ENCODE measurements at places on chromosomes 16 and 17.

- no peak for DNase-seq
Observed at GRCh38 chr16:82361885-82362284, 191.9 kb upstream of the MPHOSPH6 start.

DNA sequence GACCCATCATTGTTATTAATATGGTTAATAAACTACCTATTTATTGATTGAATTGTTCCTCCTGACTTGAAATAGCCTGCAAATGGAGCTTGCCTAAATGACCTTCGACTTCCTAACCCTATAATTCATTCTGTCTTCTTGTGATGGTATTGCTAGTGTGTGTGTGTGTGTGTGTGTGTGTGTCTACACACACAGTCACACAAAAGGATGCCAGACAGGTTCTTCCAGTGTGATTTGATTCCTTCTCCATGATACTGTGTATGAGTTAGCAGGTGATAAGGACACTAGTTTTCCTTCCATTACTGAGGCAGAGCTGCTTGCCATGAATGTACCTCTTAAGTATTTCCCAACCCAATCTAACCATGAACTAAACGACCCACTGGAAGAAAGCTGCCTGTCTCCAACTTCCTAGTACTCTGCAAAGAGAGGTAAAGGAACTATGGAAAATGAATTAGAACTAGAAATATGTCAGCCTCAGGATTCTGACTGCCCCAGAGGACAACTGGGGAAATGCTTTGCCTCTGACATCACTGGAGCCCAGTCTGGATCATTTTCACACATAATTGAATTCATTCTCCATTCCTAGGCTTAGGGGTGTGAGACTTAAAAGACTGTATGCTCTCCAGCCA, 3.5 kb upstream of the CDC6 start:
- DNase-seq, result no peak

- no peak for DNase-seq
Observed at GRCh38 chr16:80323187-80323807, 217.5 kb upstream of the DYNLRB2 start.

DNA sequence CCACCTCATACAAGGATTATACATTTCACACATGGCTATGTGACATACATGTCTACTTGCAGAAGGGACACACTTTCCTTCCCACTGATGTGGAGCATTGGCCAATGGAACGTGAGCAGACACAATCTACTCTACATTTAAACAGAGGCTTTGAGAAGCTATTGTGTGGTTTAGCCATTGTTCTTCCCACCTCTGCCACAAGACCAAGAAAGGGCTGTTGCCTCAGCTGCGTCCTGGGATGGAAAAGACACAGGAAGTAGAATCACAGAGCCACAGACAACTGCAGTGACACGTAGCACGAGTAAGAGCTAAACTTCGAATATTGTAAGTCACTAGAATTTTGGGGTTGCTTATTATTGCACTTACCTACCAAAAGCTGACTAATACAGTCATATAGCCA, 33.3 kb downstream of the PRKCB start:
- no peak for DNase-seq

GRCh38 chr16:83900571-83900970, 1.7 kb downstream of the MLYCD start:
- DNase-seq, result no peak

- DNase-seq, result no peak
Observed at GRCh38 chr17:66248285-66248684, 19.1 kb upstream of the APOH start.

- DNase-seq, result no peak
Observed at GRCh38 chr17:27217631-27218030, 76.3 kb upstream of the WSB1 start.

GRCh38 chr17:55673743-55674506, 48.7 kb downstream of the TMEM100 start:
- DNase-seq, result no peak

GRCh38 chr16:988471-989353, 7.1 kb downstream of the SOX8 start:
- DNase-seq, result no peak

DNA sequence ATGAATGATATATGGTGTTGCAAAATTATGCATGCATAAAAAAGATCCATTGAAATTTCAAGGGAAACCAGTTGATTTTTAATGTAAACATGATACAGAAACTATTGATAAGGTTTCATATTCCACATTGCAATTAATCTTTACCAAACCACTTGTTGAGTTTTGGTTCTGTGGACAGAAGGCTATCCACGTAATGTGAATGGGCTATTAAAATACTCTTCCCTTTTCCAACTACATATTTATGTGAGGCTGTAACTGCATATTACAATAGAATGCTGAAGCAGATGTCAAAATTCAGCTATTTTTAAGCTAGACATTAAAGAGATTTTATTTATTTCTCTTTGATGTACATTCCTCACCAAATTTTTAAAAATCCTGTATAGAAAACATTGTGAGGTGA, 33.7 kb upstream of the VPS4A start:
- DNase-seq, result no peak

GRCh38 chr17:45060382-45060796, 728 bp upstream of the NMT1 start:
- DNase-seq, result no peak

GRCh38 chr16:22356930-22357634, 17.3 kb downstream of the CDR2 start:
- DNase-seq, result no peak

DNA sequence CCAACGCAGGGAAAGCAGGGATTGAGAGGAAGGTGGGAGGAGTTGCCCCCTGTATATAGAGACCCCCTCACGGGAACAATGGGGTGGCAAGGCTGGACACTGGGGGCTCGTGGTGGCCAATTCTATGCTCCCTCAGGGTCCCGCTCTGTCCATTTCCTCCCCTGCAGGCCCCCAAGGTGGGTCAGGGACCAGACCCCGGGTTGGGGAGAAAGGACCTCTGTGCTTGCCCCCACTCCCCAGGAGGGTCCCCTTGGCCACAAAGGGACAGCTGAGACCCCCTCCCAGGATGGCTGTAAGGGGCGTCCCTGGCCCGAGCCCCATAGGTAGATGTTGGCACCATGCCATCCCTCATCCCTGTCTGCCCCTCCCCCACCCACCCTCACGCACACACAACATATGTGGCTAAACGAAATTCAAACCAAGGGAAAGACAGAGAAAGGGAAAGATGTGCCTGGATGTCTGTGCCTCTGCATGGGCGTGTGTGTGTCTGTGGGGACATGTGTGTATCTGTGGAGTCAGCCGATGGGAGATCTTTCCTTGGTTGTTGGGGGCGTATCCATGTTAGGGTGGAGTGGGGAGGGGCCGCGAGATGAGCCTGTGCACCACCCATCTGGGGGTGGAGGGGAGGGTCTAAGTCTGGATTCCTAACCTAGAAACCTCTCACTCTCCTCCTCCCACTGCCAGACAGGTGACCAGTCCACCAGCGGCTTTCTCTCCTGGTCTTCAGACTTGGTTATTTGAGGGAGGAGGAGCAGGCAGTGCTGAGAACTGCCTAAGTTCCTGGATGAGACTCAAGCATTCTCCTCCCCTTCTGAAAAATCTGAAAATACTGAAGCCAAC, 642 bp upstream of the NEUROD2 start:
- DNase-seq, result no peak

DNA sequence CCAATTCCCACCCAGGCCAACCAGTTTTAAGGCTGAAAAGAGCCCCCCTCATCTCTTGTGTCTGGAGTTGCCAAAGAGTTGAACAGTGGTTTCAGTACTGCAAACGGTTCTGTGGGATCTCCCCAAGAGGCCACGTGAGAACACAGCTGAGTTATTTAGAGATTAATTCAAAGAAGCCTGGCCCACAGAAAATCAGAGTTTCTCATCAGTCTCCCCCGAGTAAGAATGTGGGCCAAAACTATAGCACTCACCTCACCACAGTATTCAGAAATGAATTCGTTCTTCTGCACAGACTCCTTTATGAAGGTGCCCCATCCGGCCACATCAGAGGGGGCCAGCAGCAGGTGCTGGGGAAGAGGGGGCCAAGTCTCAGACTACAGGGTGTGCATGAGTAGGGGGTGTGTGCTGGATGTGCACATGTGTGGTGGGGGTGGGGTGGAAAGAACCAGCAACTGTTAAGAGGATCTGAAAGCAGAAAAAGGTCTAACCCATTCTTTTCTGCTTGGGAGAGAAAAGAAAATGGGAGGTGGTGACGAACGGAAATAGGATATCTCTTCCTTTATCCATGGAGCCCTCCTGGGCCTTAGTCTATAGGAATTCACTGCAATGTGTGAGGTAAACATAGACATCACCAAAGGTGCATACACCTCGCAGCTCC, 22.6 kb downstream of the CNTNAP1 start:
- no peak for DNase-seq

- DNase-seq, result no peak
Observed at GRCh38 chr16:19474617-19475016, 47.3 kb downstream of the GDE1 start.

Data from NCI-H1105 treated with DMSO at 0.1 percent for 48 hours (cell line).